H54 (cell line): ENCODE measurements at places on chromosomes 7 and 10.

- DNase-seq: no peak
Observed at GRCh38 chr10:69569396-69569934, 3.8 kb downstream of the NEUROG3 start.

GRCh38 chr10:93745408-93746065 is 12.2 kb upstream of the LGI1 start:
- peak; percentile 53 for DNase-seq

DNA sequence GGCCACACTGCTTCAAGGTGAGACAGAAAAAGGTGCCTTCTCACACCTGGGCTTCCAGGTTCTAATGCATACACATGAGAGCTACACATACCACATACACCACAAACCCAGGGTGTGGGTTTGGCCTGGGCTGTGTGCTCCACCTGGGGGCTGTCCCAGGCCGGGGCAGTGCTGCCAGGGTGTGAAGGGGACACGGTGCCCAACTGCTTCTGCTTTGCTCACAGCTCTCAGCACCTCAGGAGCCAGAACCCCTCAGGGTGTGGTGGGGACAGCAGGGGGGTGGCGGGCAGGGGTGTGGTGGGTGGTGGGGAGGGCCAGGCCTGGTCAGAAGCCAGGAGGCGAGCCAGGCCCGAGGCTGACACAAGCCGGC is 51.1 kb downstream of the TMEM209 start:
- no peak for DNase-seq

- DNase-seq: no peak
Observed at GRCh38 chr10:132926070-132926469, 16.3 kb downstream of the CFAP46 start.

DNA sequence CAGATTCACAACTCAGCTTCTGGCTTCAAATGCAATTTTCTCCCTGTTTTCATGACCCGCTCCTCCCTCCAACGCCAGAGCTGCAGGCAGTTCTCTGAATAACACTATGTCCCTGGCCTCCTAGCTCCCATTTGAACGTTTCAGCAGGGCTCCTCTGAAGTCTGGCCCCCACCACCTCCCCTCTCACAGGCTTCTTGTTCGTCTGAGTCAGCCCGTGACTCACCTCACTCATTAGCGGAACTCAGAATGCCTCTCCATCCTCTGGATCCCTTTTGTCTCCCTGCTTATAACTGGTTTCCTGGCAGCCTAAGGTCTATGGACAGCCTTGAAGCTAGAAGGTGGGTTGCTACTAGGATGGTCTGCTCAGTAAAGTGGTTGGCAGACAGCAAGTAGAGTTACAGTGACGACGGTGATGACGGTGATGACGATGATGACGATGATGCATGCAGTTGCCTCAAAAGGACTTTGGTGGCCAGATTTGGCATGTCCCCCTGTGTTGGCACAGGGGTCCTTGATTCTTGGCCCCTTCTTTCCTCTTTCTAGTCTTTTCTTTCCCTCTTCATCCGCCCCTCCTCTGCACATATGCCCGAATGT is 83.3 kb upstream of the MKLN1 start:
- peak; percentile 71 for DNase-seq

DNA sequence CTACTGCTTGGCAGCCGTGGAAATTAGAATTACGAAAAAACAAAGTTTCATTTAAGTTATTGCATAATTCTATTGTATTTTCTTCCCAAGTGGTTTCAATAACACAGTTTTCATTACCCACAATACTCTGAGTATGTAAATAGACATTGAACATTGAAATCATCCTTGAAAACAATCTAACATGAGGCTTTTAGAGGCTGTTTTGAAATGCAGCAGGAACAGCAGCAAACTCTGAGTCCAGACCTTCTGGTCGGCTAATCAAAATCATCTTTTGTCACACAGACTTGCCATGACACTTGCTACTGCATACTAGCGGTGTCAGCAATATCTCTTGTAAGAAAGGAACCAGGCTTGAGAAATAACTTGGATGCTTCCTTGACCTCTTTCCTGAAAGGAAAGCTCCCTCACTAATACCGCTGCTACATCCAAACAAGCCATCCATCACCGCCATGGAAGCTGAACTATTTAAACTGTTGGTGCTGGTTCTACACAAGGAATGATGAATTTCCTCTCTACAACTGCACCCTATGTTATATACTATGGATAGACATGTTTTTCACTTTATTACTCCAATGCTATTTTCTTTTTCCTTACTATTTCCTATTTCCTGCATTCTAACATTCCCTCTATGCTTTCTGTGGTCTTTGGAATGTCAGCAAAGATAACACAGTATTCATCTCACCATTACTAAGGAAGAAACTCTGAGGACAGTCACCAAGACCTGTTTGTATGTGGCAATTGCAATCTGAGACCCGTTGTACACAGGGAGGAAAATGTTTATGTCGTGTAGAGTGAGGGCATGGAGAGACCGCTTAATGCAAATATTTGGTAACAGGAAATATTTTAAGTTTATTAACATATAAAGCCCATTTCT is 130.8 kb downstream of the ITGA8 start:
- no peak for DNase-seq

- no peak for DNase-seq
Observed at GRCh38 chr10:85863301-85864172, 503.1 kb downstream of the GRID1 start.

DNA sequence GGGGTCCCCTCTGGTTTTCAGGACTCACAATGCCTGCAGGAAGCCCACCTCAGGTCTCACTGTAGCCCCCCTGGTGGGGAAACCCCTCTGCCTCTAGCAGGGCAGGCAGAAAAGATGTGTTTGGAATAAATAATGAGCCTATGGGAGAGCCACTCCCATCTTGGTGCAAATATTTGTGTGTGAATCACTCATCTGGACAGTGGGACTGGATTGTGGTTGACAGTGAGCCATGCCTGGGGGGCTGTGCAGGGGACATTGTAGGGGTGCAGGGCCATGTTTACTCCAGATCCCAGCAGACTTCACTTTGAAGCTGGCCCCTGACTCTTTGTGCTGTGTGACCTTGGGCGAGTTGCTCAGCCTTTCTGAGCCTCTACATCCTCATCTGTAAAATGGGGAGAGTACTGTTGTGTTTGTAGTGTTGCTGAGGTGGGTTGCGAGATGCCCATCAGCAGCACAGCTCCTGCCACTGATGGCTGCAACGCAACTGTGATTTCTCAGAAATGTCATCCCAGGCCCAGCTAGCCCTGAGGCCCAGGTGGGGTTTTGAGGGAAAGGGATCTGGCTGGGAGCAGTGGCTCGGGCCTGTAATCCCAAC is 20.7 kb downstream of the GTF2IRD1 start:
- DNase-seq: no peak

GRCh38 chr7:131015657-131015958 is 281.6 kb upstream of the KLF14 start:
- DNase-seq: peak; percentile 24

DNA sequence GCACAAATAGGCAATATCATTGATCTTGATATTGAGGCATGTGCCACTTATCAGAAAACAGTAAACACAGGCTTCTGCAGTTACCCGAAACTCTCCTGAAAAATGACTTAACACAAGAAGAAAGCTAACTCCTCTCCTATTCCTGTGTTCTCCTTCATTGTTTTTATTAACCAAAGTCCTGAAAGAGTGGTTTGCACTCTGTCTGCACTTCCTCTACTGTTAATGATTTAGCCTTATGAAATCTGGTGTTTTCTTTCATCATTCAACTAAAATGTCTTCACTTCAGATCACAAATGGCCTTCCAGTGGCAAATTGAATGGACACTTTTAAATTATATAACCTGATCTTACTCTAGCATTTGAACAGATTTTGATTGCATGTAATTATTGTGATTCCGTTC is 630.6 kb upstream of the PHF14 start:
- DNase-seq: no peak

GRCh38 chr10:70682920-70683600 is 10.8 kb downstream of the ADAMTS14 start:
- DNase-seq: no peak

- no peak for DNase-seq
Observed at GRCh38 chr10:13722747-13723653, 136.2 kb downstream of the PRPF18 start.

GRCh38 chr7:99730238-99730810 is 4.7 kb downstream of the CYP3A7 start:
- no peak for DNase-seq

GRCh38 chr10:49172061-49172776 is 16.0 kb downstream of the TMEM273 start:
- no peak for DNase-seq

GRCh38 chr7:67348171-67348570 is 351.5 kb downstream of the TYW1 start:
- no peak for DNase-seq

- DNase-seq: peak; percentile 78
Observed at GRCh38 chr7:55571511-55572377, 558 bp downstream of the VOPP1 start.

GRCh38 chr7:121278120-121279021 is 50.4 kb upstream of the WNT16 start:
- DNase-seq: no peak

DNA sequence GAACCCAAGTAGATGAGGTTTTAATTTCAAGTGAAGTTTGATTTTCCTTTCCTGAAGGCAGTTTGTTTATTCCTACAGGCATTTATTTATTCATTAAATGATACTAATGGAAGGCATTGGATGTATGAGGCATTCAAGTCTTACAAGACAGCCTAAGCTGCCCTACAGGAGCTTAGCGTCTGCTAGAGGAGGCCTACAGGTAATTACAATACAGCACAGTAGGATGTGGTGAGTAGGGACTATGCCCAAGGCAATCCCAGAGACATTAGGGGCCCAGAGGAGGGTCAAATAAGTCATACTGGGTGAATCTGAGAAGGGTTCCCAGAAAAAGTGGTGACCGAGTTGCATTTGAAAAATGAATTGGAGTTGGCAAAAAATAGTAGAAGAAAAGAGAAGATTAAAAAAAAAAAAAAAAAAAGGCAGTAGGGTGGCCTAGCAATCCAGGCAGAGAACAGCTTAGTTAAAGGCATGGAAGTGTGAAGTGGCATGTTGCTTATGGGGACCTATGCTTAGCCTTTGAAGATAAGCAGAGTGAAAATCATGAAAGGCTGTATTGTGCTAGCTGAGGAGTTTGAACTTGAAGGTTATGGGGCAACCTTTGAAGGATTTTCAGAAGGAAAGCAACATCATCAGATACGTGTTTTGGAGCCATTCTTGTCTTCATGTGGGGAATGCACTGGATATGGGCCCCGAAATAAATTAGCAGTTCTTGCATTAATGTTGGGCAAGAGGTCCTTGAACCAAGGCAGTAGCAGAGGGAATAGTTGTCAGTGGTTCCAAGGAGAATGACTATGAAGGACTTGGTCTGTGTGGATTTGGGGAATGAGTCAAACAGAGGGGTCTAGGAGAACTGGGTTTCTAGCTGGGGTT is 65.5 kb downstream of the SNX10 start:
- no peak for DNase-seq

GRCh38 chr10:132685101-132685891 is 100.7 kb downstream of the NKX6-2 start:
- peak; percentile 82 for DNase-seq

DNA sequence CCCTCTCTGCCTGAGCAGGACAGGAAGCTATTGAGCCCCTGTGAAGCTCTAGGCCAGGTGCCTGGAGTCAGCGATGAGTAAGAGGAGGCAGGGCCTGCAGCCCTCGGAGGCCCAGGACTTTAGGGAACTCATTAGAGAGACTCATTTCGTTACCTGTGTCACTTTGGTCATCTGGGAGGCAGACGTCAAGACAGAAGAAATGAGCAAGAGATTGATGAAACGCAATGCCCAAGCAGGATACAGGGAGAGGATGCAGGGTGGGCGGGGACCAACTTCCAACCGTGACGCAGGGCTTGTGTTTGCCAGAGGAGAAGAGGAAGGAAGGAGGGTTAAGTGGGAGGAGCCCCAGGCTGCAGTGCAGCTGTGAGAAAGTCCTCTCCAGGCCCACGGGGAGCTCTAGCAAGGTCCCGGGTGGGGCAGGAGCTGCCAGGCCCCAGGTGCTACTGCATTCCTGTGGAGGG is 26.4 kb upstream of the GNA12 start:
- peak; percentile 77 for DNase-seq

DNA sequence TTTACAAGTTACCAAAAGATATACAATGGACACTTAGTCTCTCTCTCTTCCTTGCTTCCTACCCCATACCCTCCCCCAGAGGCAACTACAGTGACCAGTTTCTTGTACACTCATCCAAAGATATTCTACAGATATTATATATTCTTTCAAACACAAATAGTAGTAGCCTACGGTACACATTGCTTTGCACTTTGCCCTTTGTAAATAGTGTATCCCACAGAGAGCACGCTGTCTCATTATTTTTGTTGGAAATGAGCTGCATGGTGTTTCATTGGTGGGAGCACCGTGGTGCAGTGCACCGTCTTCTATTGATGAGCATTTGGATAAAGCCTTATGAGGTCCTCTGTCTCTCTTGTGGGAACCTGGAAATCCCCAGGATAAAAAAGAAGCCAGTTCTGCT is 24.2 kb downstream of the STRA8 start:
- DNase-seq: no peak

DNA sequence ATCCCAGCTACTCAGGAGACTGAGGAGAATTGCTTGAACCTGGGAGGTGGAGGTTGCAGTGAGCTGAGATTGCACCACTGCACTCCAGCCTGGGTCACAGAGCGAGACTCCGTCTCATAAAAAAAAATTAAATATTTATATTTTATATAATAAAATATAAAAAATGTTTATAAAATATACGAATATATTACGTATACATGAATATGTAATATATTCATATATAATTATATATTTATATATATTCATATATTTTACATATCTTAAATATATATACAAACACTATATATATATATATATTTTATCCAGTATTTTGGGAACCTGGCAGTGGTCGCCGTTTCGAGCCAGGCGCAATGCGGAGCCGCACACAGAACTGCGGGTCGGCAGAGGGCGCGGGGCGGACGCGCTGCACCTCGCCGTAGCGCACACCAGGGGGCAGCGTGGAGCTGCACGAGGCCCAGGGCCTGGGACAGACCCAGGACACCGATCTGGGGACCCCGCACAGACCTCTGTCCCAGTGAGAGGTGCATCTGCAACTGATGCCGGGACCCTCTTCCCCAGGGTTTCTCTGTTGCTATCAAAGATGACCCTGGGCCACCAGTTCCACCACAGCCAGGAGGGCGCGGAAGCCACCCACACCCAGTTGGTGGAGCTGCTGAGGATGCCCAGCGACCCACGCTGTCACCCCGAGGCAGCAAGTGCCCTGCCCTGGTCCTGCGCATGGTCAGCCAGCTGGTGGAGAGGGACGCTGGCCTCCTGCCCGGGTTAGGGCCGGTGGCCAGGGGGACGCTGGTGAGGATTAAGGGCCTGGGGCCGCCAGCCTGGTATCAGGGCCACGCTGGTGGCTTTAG is 22.7 kb downstream of the AP5Z1 start:
- DNase-seq: no peak

GRCh38 chr10:4018054-4018511 is 233.1 kb upstream of the KLF6 start:
- DNase-seq: no peak

GRCh38 chr10:113165673-113166072 is 215.6 kb downstream of the TCF7L2 start:
- no peak for DNase-seq
